ENCODE measurements at places on chromosomes 6 and 20.

DNA sequence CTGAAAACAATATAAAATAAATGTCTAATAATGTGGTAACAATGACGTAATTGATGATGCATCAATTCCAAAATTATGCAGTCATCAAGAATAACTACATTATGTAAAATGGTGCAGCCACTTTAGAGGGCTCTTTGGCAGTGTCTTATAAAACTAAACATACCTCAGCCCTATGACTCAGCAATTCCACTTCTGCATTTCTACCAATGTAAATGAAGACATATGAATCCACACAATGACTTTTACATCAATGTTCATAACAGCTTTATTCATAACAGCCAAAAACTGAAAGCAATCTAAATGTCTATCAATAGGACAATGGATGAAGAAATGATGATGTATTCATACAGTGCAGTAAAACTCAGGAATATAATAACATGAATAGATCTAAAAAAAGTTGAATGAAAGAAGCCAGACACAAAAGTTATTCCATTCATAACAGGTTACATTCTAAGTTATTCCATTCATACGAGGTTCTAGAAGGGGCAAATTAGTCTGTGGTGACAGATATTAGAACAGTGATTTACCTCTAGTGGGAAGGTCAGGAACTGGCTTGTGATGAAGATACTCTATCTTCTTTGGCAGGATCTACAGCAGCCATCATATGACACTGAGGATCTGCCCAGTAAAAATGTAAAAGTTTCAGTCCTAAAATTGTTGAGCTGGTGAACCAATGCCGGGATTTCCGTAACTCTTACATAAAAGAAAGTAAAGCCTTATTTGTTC is 396.1 kb downstream of the PLCB1 start:
- no peak for DNase-seq

DNA sequence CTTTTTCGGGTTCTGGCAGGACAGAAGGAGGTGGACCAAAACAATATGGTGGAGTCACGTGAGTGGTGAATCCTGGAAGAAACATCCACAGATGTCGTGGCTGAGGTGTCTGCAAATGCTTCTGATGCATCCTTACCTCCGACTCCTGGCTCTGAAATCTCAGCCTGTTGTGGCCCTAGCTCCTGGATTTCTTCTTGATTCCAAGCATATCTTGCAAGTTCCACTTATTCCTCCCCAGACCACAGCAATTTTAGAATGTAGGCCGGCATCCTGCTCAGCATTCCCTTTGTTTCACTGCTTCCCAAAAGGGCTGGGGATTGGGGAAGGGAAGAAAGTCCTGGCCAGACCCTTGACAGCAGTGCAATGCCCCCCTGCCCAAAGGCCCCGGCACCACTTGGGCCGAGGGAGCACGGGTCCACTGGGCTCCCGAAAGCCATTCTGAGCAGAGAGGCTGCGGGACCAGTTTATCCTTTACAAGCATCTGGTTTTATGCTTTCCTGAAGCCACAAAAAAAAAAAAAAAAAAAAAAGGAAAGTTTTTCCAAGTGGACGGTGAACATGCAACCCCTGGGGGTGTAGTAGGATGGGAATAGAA is 200.9 kb upstream of the RNF24 start:
- DNase-seq = no peak

GRCh38 chr20:31473331-31474096 is 1.4 kb downstream of the DEFB124 start:
- DNase-seq = no peak

DNA sequence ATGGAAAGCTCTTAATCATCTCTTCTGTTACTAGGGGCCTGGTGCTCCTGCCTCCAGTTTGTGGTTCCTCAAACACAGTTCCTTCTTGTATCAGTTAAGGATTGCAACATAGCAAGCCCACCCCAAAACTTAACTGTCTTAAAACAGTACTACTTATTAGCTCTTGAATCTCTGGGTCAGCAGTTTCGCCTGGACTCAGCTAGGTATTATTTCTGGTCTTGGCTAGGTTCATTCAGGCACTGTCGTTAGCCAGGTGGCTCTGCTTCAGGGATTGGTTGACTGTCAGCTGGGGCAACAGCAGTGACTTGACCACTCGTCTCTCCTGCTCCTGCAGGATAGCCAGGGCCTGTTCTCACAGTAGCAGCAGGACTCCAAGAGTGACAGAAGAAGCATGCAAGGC is 30.0 kb upstream of the RALY start:
- no peak for DNase-seq

DNA sequence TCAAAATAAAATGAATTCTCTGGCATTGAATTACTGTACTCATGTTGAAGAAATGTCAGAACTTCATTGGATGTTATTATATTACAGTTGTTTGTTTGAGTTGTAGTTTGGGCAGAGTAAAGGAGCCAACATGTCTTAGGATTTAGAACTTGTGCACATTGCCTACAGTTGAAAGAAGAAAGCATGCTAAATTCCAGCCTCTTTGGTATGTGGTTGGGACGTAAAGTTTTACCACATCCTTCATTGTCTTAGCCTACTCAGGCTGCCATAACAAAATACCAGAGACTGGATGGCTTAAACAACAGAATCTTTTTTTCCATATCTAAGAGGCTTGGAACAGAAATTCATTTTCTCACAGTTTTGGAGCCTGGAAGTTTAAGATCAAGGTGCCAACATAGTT is 42.4 kb downstream of the HFE start:
- no peak for DNase-seq

DNA sequence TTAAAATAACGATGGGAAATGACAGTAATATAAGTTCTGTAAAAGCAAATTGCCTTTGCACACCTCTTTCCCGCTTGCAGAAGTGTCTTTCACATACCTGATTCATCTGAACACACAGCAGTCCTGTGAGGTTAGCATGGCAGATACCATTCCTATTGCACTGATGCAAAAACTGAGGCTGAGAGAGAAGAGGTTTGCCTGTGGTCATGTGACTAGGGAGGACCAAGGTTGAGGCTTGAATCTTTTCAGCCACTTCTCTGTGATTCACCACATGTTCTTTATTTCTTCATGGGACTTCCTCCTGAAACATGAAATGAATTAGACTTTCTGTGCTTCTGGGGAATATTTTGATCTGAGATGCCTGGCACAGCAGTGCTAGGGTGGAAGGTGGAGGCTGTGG is 92.9 kb downstream of the VEGFA start:
- no peak for DNase-seq

GRCh38 chr6:5082487-5083306 is 2.4 kb upstream of the PPP1R3G start:
- no peak for DNase-seq

- no peak for DNase-seq
These were observed 94.3 kb downstream of the CEBPB start for GRCh38 chr20:50284811-50285375.

- no peak for DNase-seq
These were observed 403.4 kb downstream of the GJA1 start for GRCh38 chr6:121838842-121839241.

GRCh38 chr6:108563292-108563691 is 2.6 kb downstream of the FOXO3 start:
- DNase-seq = no peak

GRCh38 chr20:59117526-59117925 is 46.1 kb upstream of the ZNF831 start:
- DNase-seq = no peak

DNA sequence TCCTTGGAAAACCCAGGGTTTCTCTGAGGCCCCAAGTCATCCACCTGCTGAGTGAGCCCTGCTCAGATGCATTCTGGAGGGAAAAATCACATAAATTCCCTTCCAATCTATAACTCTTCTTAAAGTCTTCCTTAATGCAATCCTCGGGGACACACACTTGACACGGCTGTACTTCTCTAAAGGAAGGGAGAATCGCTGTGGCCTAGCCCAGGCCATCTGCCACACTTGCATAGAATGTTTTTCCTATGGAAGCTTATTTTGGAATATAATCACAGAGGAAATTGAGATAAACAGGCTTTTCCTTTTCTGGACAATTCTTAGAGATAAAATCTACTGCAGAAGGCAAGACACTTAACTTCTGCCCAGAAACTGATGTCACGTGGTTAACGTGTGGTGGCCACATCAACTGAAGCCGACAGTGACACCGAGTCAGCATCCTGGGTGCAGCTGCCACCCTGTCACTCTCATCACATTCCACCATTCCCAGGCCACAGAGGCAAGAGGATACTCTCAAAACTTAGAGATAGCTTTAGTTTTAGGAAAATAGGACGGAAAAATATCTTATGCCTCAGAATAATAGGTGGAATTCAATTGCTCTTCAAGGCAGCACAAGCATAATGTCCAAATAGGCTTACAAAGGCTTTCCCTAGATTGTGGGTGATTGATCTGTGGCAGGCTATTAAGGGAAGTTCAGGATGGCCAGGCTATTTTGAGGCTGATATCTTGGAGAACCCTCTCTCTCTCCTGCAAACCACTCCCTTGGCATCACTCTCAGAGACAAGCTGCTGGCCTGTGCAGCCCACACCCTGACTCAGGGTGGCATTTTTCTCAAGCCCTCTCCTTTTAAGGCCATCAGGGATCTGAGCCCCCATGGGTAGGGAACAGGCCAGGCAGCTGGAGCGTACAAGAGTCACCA is 29.6 kb downstream of the PSMB1 start:
- DNase-seq = no peak

DNA sequence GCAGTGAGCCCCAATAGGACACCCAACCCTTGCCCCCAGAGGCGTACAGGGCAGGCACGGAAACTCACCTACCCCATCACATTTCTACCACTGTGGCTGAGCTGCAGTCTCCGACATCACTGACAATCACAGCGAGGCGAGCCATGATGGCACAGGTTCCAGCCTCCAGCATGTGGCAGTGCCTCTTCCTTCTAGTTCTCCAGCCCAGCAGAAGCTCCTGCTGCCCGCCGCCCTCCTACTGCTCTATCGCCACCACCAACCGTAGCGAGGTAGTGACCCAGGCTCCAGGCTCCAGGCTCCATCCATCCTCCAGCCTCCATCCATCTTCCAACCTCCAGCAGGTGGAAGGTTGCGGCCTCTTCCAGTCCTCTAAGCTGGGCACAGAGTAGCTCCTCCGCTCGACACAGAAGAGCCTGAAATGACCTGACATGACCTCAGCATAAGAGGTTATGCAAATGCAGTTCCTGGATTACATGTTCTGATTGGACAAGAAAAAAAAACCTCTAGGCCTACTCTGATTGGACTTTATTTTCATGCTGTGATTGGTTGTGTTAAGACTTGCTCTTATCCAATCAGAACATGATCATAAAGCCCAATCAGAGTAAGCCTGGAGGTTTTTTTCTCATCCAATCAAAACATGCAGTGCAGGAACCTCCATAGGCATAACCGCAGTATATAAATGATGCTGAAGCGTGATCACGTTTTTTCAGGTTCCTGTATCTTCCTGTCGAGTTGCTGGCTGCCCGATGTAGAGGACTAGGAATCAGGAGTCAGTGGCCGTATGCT is 438.9 kb upstream of the ZNF337 start:
- DNase-seq = no peak

GRCh38 chr20:43953919-43954592 is 39.4 kb downstream of the TOX2 start:
- DNase-seq = no peak

- DNase-seq = no peak
These were observed 16.7 kb downstream of the PDRG1 start for GRCh38 chr20:31934968-31935764.

DNA sequence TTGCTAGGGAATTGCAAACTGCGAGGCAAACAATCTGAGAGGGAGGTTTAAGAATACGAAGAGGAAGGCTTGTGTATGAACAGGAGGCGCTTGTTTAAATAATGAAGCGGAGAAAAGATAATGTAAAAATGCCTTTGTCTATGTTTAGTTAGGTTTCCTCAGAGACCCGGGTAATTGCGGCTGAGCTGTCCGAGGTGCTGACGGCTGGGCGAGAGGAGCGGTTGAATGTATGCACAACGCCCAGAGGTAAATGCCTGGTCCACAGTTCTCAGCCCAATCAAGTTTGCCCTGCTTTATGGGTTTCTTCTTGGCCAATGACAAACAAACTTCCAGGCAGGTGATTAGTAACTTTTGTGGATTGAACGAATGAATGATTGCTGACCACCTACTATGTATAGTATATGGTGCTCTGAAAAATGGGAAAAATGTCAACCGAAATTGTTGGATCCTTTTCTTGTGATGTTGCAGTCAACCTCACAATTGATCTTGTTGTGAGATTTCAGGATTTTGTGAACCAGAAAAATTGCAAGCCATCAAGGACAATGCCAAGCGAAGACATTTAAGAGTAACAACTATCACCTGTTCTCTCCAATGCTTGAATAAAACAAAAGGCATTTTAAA is 38.3 kb upstream of the SLC32A1 start:
- no peak for DNase-seq

DNA sequence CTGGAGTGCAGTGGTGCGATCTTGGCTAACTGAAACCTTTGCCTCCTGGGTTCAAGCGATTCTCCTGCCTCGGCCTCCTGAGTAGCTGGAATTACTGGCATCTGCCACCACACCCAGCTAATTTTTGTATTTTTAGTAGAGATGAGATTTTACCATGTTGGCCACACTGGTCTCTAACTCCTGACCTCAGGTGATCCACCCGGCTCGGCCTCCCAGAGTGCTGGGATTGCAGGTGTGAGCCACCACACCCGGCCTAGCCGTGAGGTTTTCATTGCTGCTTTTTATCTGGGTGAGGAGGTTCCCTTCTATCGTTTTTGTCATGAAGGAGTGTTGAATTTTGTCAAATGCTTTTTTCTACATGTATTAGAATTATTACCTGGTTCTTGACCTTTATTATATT is 23.9 kb downstream of the SRC start:
- no peak for DNase-seq

DNA sequence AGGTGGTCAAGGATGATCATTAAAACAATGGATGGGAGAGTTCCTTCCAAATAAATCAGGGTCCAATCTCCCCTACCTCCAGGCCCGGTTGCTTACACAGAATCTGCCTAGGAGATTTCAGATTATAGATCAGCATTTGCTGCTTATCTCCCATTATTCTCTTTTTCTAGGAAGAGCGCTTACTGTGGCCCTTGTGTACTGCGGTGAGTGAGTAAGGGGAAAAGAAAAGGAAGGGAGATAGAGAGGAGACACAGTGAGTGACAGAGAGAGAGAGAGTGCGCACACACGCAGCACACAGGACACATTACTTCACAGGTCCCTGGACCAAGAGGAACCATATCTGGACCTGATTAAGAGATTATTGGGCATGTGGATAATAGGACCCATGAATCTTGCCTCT is 6.2 kb downstream of the LATS1 start:
- no peak for DNase-seq

- DNase-seq = no peak
These were observed 8.8 kb downstream of the SLC13A3 start for GRCh38 chr20:46642265-46642968.

- DNase-seq = no peak
These were observed 952 bp upstream of the BRPF3 start for GRCh38 chr6:36195471-36196112.

- no peak for DNase-seq
These were observed 10.9 kb upstream of the ATRN start for GRCh38 chr20:3459881-3460307.

GRCh38 chr6:105951322-105951721 is 134.8 kb upstream of the PRDM1 start:
- no peak for DNase-seq
